Nucleus accumbens (tissue), 56 donors: ENCODE measurements at places on chromosomes 2 and 18.

DNA sequence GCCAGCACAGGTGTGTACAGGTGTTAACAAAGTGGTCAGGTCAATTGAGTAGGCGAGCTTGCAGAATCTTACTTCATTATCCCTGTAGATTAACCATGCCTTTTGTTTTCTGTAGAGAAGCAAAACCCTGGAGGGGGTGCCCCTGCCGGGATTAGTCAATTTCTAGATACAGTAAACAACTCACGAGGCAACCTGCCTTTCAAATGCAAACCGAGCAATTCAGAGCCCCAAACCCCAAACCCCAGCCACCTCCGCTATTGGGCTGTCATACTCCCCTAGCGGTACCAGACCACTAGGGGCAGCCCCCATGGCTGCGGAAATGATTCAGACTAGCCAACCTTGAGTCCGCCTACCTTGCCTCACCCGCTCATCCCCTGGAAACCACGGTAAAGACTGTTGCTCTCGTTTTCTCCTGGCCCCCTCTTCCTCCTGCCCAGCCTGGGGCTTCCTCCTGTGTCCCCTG lies 61.4 kb upstream of the KIF5C start:
- DNase-seq, result no peak

GRCh38 chr18:38427736-38428135 lies 862.1 kb upstream of the CELF4 start:
- no peak for DNase-seq

DNA sequence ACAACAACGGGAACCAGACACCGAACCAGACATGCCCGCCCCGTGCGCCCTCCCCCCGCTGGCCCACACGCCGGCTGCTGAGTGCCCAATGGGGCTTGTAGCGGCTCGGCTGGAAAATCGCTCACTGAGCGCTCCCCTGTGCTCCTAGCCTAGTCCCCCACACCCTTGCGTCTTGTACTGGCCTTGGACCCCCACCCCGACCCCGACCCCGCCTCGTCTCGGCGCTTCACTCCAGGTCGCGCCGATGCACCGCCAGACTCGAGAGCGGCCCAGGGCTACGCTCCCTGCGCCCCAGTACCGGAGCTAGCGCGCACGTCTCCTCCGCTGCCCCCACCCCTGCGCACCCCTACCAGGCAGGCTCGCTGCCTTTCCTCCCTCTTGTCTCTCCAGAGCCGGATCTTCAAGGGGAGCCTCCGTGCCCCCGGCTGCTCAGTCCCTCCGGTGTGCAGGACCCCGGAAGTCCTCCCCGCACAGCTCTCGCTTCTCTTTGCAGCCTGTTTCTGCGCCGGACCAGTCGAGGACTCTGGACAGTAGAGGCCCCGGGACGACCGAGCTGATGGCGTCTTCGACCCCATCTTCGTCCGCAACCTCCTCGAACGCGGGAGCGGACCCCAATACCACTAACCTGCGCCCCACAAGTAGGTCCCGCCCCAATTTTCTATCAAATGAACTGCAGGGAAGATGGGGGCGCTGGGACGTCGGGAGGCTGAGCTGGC lies 1.5 kb downstream of the GAD1 start:
- DNase-seq, result no peak

DNA sequence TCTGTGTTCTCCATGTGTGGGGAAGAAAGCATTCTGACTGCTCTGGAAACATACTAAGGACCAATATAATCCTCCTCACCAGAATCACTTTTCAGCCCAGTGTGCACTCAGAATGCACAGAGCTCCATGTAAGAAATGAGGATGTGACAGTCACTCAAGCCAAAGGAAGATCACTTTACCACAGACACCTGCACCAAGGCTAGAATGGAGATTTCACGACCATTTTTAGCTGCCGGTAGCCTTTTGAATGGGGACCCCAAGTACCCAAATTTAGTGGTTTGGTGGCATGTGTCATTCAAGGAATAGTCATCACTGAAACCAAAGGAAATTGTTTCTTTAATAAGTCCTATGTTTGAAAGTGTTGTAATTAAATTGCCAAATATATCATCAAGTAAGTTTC lies 613.2 kb upstream of the ACVR2A start:
- DNase-seq, result no peak

DNA sequence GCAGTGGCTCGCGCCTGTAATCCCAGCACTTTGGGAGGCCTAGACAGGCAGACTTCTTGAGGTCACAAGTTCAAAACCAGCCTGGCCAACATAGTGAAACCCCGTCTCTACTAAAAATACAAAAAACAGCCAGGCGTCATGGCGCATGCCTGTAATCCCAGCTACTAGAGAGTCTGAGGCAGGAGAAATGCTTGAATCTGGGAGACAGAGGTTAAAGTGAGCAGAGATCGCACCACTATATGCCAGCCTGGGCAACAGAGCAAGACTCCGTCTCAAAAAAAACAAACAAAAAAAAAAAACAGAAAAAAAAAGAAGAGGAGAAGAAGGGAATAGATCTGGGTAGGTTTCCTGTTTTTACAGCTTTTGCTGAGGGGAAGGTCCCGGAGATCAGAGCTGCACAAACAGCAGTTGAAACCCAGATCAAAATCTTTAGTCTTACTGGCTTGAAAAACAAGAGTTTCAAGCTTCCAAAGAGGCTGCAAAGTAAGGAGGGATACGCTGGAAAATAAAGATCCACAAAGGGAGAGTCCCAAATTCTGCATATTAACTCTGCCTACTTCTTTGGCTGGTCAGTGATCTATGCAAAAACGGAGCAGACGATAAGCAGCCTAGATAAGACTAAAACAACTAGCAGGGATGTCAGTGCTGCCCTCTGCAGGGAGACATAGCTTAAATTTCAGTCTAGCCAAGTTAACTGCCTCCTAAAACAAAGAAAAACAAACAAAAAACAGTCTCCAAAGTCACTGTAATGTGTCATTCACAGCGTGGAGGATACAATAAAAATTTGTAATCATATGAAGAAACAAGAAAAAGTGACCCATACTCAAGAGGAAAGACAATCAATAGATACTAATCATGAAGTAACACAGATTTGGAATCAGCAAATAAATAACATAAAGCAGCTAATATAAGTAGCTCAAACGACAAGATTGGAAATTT lies 74.1 kb downstream of the TLK1 start:
- no peak for DNase-seq
